ENCODE measurements at places on chromosomes 1 and 21.

DNA sequence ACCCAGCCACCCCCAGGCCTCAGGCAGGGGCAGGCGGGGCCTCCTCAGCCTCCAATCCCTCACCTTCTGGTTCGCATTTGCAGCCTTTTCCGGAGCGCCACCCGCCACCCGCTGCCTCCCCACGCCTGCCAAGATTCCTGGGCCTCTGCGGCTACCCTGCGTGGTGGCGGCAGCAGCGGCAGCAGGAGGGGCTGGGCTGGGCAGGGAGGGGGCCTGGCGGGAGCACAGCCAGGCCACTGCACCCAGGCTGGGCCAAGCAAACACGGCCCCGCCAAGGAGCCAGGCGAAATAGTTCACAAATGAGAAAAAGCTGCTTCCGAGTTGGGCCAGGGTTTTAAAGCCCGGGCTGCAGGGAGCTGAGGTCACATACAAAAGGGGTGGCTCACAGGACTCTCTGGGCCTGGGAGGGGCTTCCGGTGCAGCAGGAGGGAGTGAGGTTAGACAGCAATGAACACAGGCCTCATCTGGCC is 9.8 kb downstream of the COL8A2 start:
- no peak for DNase-seq

- DNase-seq = no peak
Observed at GRCh38 chr1:197222025-197222685, 45.9 kb upstream of the CRB1 start.

GRCh38 chr1:161235957-161236775 is 1.8 kb downstream of the NR1I3 start:
- no peak for DNase-seq

DNA sequence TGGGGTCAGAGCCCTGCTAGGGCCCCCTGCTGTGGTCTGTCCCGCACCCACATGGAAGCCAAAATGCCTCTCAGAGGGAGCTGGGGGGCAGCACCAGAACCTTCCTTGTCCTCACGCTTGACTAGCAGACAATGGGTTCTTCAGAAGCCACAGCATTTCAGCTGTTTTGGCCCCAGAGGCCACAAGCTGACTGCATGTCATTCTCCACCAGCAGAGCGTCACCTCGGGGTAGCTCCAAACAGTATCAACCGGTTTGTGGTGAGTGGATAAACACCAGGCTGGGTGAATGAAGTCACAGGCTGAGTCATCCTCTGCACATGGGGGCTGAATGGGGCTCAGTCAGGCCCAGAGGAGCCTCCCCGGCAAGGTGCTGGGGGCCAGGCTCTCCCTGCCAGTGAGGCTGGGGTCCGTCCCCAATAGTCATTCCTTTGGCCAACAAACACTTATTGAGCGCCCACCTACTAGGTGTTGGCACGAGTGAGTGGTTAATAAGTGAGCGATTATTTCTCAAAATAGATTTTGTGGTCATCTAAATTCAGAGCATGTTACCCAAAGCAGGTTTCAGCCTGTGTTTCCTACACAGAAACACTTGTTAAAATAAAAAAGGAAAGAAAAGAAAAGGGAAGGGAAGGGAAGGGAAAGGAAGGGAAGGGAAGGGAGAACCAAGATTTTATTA is 9.1 kb downstream of the OLIG1 start:
- DNase-seq = no peak

GRCh38 chr1:158117854-158118704 is 62.6 kb upstream of the CD1D start:
- peak; percentile 21 for DNase-seq

- DNase-seq = no peak
Observed at GRCh38 chr1:39625462-39626273, 13.8 kb downstream of the HEYL start.

DNA sequence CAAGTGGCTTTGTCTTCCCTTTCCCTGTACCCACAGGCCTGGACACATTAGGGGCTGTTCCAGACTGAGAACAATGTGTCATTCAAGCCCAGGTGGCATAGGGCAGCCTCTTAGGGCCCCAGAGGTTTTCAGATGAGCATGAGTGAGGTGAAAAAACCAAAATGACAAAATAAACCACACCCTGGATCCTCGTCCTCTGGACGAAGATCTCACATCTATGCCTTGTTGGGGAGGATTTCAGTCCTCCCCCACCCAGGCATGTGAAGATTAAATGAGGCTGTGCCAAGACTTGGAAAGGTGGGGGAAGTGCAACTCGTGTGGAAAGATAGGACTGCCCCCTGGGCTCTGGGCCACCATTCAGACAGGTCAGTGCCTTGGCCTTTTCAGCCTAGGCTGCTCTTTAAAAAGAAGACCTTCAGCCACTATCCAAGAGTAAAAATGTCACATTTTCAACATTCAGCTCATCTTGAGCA is 32.8 kb upstream of the IL19 start:
- DNase-seq = no peak

DNA sequence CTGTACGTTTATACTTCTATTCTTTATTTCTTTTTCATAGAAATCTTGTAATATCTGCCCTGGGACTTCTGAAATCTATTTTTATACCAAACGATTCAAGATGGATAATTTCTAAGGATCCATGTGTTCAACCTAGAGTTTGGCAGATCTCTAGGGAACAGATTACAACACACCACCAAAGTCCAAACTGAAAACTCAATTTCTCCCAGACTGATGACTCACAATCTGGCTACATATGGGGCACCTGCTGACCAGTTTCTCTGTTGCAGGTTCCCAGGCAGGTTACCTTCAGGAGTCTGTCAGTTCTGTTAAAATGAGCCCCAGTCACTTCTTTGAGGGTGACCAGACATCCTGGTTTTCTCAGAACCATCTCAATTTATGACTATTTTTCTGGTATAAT is 439.4 kb downstream of the GPATCH2 start:
- DNase-seq = no peak

DNA sequence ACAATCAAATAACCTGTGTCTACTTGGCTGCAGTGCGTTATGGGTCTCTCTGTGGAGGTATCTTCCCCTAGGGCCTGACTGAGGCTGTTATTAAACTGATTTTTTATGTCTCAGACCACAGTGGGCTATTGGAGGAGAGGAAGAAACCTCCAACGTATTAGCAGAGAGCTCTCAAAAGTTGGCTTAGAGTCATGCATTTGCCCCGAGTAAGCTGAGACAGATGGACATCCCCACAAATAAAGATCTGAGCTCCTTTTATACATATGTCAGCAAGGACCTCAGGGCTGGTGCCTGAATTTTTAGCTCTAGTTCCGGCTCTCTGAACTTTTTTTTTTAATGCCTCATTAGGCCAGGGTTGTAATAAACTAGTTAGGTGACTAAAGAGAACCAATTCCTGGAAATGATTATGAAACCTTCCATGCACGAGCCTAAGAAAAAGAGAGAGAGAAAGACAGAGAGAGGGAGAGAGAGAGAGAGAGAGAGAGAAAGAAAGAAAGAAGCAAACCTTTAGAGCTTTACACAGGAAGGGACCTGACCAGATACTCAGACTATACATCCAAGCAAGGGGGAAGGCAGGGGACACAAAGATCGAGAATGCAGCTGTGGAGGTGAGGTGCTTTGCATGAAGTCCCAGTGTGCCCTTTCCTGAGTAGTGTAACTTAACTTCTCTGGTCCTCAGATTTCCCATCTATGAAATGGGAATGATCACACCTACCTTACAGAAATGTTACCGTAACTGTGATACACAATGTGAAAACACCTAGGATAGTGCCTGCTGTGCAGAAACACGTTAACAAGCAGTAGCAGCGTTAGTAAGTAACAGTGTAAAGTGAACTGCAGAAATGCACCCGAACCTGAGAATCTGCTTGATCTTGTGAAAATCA is 8.4 kb upstream of the PIGR start:
- DNase-seq = no peak

DNA sequence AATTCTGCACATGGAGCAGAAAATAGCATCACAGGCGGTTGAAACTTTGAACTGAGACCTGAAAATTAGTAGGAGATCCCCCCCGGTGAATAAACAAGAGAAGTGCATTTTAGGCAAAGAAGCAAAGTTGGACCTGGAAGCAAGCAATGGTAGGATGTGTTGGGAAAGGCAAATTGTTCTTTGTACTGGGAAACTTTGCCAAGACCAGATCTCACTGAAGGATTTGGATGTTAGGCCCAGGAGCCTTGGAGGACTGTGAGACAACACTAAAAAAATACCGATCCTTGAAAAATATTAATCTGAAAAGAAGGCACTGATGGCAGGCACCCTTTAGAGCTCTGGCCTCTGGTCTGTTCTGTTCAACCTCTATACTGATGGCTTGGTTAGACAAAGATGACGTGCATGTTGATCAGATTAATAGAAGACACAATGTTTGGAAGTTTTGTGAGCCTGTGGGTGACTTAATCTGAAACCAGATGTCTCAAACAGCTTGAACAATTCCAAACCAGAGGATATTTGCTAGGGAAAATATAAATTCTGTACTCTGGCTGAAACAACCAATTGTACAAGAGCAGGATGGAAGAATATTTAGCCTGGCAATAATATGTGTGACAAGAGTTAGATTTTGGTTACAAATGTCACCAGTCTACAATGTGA is 108.4 kb downstream of the ROR1 start:
- no peak for DNase-seq

DNA sequence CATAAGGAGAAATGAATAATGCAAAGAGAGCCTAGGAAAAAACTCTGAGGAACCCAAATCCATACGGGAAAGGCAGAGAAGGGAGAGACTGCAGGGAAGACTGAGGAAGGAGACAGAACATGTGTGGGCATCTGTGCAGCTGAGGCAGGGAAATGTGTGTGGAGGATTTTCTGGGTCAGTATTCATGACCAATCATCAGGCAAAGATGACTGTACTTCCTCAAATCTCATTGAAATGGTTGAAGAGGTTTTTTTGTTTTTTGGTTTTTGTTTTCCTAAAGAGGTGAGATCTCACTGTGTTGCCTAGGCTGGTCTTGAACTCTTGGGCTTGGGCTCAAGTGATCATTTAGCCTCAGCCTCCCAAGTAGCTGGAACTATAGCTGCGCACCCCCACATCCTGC is 15.7 kb downstream of the DIP2A start:
- no peak for DNase-seq

DNA sequence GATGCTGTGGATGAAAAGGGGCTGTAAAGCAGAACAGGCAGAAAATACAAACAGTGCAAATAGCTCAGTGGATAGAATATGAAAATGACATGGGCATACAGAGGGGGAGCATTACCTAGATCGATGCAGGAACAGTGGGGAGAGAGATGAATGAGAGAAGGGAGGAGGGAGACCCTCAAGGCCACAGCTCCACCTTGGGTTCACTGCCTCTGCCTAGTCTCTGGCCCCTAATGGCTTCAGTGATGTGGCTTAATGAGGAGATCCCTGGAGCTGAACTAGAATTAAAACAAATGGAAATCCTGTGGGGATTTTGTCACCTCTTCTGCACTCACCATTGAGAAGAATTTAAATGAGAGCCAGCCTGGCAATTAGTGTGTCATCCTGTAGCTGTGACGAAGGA is 165.0 kb downstream of the TNR start:
- DNase-seq = no peak

GRCh38 chr1:75725266-75725665 is 757 bp downstream of the ACADM start:
- DNase-seq = no peak

DNA sequence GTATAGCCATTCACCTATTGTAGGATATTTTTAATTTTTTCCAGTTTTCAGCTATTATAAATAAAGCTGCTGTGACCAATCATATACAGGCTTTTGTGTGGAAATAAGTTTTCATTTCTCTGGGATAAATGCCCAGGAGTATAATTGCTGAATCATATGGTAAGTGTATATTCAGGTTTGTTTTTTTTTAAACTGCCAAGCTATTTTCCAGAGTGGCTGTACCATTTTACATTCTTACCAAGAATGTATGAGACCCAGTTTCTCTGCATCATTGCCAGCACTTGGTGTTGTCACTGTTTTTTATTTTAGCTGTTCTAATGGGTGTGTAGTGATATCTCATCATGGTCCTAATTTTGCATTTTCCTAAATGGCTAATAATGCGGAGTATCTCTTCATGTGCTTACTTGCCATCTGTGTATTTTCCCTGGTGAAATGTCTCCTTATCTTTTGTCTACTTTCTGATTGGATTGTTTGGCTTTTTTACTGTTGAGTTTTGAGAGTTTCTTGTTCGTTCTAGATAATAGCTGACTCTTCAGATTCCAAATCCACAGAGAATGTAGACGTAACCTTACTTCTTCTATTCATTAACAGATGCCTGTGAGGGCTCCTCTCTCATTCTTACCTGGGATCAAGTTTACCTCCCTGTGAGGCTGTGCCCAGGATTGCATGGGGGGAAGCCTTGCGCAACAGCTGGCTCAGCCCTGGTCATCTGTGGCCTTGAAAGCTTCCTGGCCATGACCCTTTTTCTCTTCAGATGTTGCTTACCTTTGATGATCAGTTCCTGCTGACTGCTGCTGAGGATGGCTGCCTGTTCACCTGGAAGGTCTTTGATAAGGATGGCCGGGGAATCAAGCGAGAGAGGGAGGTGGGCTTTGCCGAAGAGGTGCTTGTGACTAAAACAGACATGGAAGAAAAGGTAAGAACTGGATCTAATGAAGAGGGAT is 42.6 kb downstream of the CFAP57 start:
- no peak for DNase-seq

GRCh38 chr1:109914587-109915240 is 4.1 kb downstream of the CSF1 start:
- no peak for DNase-seq

DNA sequence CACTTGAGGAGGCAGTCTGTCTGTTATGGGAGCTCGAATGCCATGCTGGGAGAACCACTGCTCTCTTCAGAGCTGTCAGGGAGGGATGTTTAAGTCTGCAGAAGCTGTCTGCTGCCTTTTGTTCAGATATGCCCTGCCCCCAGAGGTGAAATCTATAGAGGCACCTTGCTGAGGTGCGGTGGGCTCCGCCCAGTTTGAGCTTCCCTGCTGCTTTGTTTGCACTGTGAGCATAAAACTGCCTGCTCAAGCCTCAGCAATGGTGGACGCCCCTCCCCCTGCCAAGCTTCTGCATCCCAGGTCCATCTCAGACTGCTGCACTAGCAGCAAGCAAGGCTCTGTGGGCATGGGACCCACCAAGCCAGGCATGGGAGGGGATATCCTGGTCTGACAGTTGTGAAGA is 247.5 kb downstream of the LMX1A start:
- DNase-seq = no peak

DNA sequence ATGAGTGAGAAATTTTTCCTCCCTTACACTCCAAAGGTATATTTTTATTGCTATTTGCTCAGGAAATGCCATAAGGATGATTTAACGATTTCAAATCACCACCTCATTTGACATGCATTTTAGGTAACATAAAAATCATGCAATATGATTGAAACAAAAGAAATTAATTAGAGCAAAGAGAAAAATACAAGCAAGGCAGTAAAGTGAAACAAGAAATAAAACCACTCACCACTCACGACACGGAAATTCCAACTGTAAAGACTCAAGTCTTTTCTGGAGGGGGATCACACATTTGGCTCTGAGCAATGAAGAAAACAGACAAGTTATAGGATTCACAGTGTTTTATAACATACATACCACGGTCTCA is 86.8 kb upstream of the ARHGAP29 start:
- no peak for DNase-seq

DNA sequence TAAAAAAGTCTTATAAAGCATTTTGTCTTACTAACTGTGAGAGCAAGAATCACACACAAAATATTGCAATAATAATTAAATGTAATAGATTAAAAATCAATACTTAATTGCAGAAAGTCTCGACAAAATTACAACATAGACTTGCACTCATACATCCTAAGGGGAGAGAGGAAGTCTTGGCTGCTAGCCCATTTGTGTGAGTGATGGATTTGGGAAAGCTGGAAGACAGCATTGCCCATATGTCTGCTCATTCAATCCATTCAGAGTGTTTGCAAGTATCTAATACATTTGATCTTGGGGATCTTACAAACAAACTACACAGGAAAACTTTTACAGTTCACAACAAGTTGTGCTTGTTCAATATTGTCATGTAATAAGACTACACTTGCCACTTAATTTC is 140.5 kb downstream of the COL11A1 start:
- no peak for DNase-seq
